ENCODE measurements at places on chromosomes 7 and 10.
A peak's percentile ranks its signal among the peaks of the same experiment; 100 is the strongest.

- H3K36me3 ChIP-seq: no peaks in the 10 kb centered on the region
- no peak for DNase-seq
- H3K27ac ChIP-seq: no peak overlapping the region
- peaks cover 68% of the 10 kb centered on the region for H3K4me1 ChIP-seq
- no peak overlapping the region for H3K4me3 ChIP-seq
These were observed 94.8 kb downstream of the PFKFB3 start for GRCh38 chr10:6297522-6297921.

DNA sequence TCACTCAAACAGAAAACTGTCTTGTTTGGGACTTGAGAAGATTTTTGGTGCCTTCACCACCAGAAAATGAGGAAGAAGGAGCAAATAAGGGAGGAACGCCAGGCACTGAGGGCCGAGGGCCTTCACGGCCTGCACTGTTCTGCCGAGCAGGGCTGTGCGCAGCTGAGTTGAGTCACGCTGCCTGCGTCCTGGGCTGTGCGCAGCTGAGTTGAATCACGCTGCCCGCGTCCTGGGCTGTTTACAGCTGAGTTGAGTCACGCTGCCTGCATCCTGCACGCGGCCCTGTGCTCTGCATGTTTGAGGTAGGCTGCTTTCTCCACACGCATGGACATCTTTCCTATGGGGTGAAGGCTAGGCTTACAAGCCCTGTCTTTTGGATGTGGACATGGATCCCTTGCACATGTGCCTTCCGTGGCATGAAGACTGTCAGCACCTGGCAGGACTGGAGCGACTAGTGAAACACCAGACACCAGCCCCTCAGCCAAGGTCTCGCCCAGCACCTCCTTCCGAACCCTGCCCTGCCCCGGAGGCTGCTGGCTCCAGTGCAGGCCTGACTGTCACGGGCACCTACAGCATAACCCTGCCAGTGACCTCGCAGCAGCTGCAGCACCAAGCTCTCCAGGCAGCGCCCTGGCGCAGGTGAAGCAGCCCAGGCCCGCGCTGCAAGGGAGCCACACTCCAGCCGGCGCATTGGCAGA is 96.7 kb downstream of the HTR5A start:
- peaks cover 5% of the 10 kb centered on the region for H3K27me3 ChIP-seq
- H3K27ac ChIP-seq: no peak overlapping the region
- DNase-seq: no peak
- no peaks in the 10 kb centered on the region for H3K36me3 ChIP-seq
- H3K4me3 ChIP-seq: no peak overlapping the region
- H3K4me1 ChIP-seq: no peaks in the 10 kb centered on the region

DNA sequence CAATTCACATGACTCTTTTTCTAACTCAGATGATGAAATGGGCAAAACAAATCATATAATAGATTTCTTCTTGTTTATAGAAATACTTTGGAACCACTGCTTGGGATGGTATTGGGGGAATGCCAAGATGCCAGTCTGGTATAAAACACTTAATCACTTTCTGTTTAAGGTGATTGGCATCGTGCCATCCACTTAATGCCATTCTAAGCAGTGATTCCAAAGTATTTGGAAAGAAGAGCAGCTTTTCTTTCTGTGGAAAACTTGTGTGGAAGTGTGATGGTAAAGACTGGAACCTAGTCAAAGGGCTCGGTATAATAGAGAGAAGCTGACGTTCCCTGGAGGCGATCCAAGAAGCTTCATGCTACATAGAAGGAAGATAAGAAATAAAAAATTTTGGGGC is 120.6 kb downstream of the TMEM26 start:
- H3K27me3 ChIP-seq: peaks cover 6% of the 10 kb centered on the region

- H3K4me1 ChIP-seq: no peaks in the 10 kb centered on the region
- DNase-seq: no peak
- H3K27me3 ChIP-seq: no peaks in the 10 kb centered on the region
- no peaks in the 10 kb centered on the region for H3K36me3 ChIP-seq
- no peak overlapping the region for H3K27ac ChIP-seq
- no peak overlapping the region for H3K4me3 ChIP-seq
These were observed 617.1 kb downstream of the KCNMA1 start for GRCh38 chr10:77020426-77021040.

DNA sequence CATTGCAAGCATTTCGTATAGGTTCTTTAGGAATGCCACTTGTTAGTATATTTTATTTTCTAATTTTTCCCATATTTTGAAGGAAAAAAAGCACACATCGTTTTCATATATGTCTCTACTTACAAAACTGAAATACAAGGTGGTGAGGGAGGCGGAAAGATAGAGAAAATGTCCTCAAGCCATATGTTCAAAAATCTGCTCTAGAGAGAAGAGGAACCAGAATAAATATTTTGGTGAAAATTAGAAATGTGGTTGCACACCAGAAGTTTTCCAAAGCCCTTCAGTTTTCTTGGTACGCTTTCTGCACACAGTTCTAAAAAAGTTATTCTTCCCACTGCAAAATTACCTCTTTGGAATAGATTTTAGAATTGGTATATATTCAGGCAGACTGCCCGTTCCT is 107.4 kb upstream of the RHOBTB1 start:
- no peaks in the 10 kb centered on the region for H3K36me3 ChIP-seq
- H3K27ac ChIP-seq: no peak overlapping the region
- no peak for DNase-seq
- no peaks in the 10 kb centered on the region for H3K4me1 ChIP-seq

- H3K27ac ChIP-seq: no peak overlapping the region
- DNase-seq: no peak
- H3K4me1 ChIP-seq: no peaks in the 10 kb centered on the region
- H3K27me3 ChIP-seq: peaks cover 3% of the 10 kb centered on the region
- H3K4me3 ChIP-seq: no peak overlapping the region
- no peaks in the 10 kb centered on the region for H3K36me3 ChIP-seq
These were observed 269.1 kb downstream of the PTPRN2 start for GRCh38 chr7:158318511-158318913.

DNA sequence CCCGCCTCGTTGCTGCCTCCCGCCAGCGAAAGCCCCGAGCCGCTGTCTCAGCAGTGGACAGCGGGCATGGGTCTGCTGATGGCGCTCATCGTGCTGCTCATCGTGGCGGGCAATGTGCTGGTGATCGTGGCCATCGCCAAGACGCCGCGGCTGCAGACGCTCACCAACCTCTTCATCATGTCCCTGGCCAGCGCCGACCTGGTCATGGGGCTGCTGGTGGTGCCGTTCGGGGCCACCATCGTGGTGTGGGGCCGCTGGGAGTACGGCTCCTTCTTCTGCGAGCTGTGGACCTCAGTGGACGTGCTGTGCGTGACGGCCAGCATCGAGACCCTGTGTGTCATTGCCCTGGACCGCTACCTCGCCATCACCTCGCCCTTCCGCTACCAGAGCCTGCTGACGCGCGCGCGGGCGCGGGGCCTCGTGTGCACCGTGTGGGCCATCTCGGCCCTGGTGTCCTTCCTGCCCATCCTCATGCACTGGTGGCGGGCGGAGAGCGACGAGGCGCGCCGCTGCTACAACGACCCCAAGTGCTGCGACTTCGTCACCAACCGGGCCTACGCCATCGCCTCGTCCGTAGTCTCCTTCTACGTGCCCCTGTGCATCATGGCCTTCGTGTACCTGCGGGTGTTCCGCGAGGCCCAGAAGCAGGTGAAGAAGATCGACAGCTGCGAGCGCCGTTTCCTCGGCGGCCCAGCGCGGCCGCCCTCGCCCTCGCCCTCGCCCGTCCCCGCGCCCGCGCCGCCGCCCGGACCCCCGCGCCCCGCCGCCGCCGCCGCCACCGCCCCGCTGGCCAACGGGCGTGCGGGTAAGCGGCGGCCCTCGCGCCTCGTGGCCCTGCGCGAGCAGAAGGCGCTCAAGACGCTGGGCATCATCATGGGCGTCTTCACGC is 825 bp downstream of the ADRB1 start:
- peak; percentile 11 for DNase-seq
- H3K27ac ChIP-seq: peak overlapping the region; percentile 52
- H3K27me3 ChIP-seq: peaks cover 69% of the 10 kb centered on the region
- H3K4me3 ChIP-seq: peak overlapping the region; percentile 71

- H3K27ac ChIP-seq: no peak overlapping the region
- H3K4me1 ChIP-seq: peaks cover 72% of the 10 kb centered on the region
- H3K4me3 ChIP-seq: no peak overlapping the region
- peaks cover 4% of the 10 kb centered on the region for H3K27me3 ChIP-seq
- DNase-seq: no peak
- H3K36me3 ChIP-seq: peaks cover 7% of the 10 kb centered on the region
These were observed 34.5 kb downstream of the ITPRIP start for GRCh38 chr10:104303594-104304355.

- no peak overlapping the region for H3K27ac ChIP-seq
- no peak overlapping the region for H3K4me3 ChIP-seq
- no peak for DNase-seq
- no peaks in the 10 kb centered on the region for H3K4me1 ChIP-seq
- H3K27me3 ChIP-seq: no peaks in the 10 kb centered on the region
These were observed 110.8 kb downstream of the CD36 start for GRCh38 chr7:80749270-80749669.

DNA sequence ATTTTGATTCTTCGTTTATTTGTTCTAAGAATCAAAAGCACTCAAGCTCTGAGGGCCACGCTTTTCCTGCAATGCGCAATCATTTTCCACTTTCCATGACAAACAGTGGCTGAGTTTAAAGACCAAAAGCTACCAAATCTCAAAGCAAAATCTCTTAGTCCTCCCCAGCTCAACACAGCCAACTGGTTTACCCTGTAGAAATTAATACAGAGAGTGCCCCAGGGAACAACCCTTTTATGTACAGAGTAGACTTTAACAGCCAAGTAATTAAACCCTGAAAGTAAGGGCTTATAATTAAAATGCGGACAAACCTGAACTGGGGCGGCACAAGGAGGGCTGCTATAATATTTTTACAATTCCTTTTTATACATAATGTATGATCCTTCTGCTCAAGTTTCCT is 53.2 kb downstream of the FAM53B start:
- no peak for DNase-seq
- peaks cover 2% of the 10 kb centered on the region for H3K27me3 ChIP-seq
- H3K4me3 ChIP-seq: no peak overlapping the region
- no peak overlapping the region for H3K27ac ChIP-seq
- H3K4me1 ChIP-seq: peaks cover 83% of the 10 kb centered on the region

- H3K27ac ChIP-seq: no peak overlapping the region
- no peak for DNase-seq
- no peak overlapping the region for H3K4me3 ChIP-seq
- no peaks in the 10 kb centered on the region for H3K4me1 ChIP-seq
- H3K27me3 ChIP-seq: peaks cover 46% of the 10 kb centered on the region
- no peaks in the 10 kb centered on the region for H3K36me3 ChIP-seq
These were observed 7.6 kb downstream of the GPNMB start for GRCh38 chr7:23254051-23254681.

DNA sequence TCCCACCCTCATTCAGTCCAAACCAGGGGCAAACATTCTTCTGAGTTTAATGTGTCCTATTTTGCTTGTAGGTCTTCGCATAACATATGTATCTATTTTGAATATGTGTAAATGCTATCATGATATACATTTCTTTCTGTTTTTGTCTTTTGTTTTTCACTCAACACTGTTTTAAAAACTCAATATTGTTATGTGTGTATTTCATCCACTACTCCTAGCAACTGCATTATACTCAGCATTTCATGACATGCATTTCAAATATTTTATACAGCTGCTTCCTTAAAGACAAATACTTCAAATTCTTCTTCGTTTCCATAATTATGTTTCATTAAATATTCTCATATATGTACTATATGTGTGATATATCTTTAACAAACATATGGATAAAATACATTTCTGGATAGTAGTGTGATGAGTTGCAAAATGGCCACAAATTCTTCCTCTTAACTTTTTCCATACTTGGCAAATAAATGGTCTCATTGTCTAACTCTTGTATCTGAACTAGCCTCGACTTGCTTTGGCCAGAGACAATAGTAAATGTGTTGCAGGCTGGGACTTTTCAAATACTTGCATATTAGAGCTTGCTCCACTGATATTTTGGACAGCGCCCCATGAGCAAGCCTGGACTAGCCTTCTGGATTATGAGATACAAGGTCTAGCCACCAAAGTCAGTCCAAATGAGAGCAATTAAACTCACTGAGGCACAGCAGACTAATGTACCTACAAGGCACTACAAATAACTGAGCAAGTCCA is 539.7 kb upstream of the KCND2 start:
- no peaks in the 10 kb centered on the region for H3K4me1 ChIP-seq
- H3K27me3 ChIP-seq: no peaks in the 10 kb centered on the region
- H3K4me3 ChIP-seq: no peak overlapping the region
- H3K27ac ChIP-seq: no peak overlapping the region

- peaks cover 34% of the 10 kb centered on the region for H3K4me1 ChIP-seq
- H3K27me3 ChIP-seq: no peaks in the 10 kb centered on the region
- peak overlapping the region; percentile 21 for H3K4me3 ChIP-seq
- no peak for DNase-seq
- H3K36me3 ChIP-seq: peaks cover 30% of the 10 kb centered on the region
These were observed 7.6 kb downstream of the BPGM start for GRCh38 chr7:134654104-134654775.

DNA sequence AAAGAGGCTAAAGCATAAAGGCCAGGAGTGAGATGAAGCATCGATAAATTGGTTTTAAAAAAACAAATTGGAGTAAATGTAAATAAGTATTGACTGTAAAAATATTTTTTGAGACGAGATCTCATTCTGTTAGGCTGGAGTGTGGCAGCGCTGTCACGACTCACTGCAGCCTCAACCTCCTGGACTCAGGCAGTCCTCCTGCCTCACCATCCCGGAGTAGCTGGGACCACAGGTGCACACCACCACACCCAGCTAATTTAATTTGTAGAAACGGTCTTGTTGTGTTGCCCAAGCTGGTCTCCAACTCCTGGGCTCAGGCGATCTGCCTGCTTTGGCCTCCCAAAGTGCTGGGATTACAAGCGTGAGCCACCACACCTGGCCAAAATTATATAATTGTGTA is 17.8 kb downstream of the HNRNPA2B1 start:
- peaks cover 59% of the 10 kb centered on the region for H3K36me3 ChIP-seq
- no peak overlapping the region for H3K27ac ChIP-seq
- no peaks in the 10 kb centered on the region for H3K27me3 ChIP-seq
- H3K4me3 ChIP-seq: no peak overlapping the region
- DNase-seq: no peak

DNA sequence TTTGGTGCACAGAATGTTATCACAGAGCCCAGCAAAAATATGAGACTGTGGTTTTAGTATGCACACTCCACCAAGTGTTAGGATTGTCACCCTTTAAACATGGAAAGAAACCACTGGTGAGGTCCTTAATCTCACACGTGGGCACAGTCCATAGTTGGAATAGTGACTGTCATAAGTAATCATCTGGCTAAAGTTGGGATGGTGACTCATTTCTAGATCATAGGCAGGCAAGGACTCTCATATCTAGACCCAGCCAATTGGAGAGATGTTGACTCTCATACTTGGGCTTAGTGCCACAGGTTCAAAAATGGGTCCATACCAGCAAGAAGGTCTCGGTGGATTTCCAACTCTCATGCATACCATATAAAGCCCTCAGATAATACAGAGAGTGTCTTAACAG is 39.6 kb upstream of the ZNF680 start:
- H3K36me3 ChIP-seq: no peaks in the 10 kb centered on the region
- DNase-seq: no peak
- H3K27me3 ChIP-seq: no peaks in the 10 kb centered on the region
- H3K27ac ChIP-seq: no peak overlapping the region

GRCh38 chr10:89213191-89213808 is 6.2 kb upstream of the CH25H start:
- H3K27me3 ChIP-seq: peaks cover 23% of the 10 kb centered on the region
- H3K36me3 ChIP-seq: no peaks in the 10 kb centered on the region
- no peak overlapping the region for H3K4me3 ChIP-seq
- no peak for DNase-seq
- peaks cover 16% of the 10 kb centered on the region for H3K4me1 ChIP-seq

GRCh38 chr7:28706584-28706983 is 251.5 kb downstream of the TRIL start:
- H3K4me1 ChIP-seq: no peaks in the 10 kb centered on the region
- H3K27ac ChIP-seq: no peak overlapping the region
- no peak for DNase-seq
- H3K4me3 ChIP-seq: no peak overlapping the region
- H3K36me3 ChIP-seq: no peaks in the 10 kb centered on the region
